LHCN-M2 (cell line): ENCODE measurements at places on chromosomes 2 and 18.

- no peak for DNase-seq
These were observed 270.1 kb downstream of the EIPR1 start for GRCh38 chr2:3107567-3107966.

- DNase-seq, result no peak
These were observed 326.9 kb downstream of the SLC4A3 start for GRCh38 chr2:219954331-219954730.

GRCh38 chr18:991441-991840, 86.8 kb downstream of the ADCYAP1 start:
- no peak for DNase-seq

DNA sequence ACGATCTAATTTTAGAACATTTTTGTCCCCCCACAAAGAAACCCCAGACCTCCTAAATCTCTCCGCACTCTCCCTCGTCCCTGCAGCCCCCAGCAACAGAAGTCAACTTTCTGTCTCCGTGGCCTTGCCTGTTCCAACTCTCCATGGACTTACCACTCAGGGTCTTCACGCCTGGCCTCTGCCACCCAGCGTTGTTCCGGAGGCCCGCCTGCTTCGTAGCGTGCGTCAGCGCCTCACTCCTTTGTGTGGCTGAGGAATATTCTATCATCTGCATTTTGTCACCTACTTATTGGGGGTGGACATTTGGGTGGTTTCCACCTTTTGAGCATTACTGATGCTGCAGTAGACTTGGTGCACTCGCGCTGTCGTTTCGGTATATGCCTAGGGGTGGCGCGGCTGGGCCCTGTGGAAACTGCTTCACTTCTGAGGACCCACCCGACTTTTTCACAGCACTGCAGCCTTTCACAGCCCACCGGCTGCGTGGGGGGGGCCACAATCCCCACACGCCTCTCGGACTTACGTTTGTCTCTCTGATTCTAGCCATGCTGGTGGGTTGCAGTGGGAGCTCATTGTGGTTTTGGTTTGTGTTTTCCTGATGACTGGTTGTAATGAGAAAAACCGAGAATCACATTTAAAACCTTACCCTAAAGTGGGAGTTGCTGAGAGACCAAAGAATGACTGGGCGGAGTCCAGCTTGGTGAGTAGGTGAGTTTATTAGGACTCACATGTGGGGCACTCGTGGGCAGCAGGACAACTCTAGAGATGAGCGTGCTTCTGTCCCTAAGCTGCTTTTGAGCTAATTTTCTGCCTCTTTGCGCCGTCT, 1.4 kb upstream of the HSBP1L1 start:
- DNase-seq, result no peak

DNA sequence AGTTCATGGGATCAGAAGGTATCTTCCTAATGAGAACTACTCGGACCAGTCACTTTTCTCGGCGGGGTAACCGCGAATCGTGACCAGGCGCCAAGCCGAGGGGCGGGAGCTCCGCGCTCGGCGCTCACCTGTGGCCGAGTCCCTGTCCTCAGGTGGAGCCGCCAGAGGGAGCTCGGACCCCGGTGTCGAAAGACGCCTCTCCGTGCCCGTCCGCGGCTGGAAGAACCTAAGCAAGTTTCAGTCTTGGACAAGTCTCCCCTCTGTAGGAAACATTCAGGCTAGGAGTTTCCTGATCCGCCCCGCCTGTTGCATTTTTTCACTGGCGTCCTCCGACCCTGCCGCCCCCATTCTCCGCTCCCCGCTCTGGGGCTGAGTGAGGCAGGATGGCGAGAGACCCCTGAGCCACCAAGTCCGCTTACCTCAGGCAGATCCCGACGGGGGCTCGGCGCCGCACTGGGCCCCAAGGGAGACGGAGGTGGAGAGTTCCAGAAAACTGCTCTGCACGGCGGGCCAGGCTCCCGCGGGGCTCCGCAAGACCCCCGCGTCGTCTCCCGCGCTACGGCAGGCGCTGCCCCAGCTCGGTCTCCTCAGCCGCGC, 480 bp downstream of the DSEL start:
- DNase-seq, result peak; percentile 81

DNA sequence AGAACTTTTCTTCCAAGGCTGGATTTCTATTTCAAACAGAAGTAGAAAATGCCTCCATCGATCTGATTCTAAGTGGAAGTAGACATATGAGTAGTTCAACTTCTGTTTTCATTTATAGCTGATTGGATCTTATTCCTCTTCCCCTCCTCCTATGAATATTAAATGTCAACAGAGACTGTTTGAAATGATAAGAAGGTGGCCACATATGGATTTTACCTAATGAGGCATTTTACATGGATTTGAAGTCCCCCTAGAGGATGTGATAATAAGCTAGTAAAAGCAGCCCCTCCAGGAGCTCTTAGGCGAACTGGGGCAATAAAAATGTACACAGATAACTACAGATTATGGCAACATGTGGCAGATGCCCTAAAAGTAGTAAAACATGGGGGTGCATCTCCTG, 71.0 kb downstream of the UPP2 start:
- DNase-seq, result no peak

DNA sequence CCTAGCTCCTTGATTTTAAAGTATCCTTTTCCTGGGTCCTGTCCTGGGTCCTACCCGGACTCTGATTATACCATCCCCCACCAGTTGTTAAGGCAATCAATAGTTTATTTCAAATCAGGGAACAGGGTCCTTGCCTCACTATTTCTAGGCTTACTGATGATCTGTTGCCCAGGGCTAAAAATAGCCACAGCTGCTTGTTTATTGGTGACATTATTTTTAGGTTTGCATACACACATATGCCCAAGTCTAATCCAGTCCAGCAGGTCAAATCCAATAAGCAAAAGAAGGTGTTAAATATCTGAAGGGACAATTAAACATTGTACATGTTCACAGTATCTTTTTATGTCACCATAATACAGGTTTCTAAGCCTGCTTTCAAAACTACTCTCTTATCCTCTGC, 66.0 kb downstream of the RAB10 start:
- no peak for DNase-seq

DNA sequence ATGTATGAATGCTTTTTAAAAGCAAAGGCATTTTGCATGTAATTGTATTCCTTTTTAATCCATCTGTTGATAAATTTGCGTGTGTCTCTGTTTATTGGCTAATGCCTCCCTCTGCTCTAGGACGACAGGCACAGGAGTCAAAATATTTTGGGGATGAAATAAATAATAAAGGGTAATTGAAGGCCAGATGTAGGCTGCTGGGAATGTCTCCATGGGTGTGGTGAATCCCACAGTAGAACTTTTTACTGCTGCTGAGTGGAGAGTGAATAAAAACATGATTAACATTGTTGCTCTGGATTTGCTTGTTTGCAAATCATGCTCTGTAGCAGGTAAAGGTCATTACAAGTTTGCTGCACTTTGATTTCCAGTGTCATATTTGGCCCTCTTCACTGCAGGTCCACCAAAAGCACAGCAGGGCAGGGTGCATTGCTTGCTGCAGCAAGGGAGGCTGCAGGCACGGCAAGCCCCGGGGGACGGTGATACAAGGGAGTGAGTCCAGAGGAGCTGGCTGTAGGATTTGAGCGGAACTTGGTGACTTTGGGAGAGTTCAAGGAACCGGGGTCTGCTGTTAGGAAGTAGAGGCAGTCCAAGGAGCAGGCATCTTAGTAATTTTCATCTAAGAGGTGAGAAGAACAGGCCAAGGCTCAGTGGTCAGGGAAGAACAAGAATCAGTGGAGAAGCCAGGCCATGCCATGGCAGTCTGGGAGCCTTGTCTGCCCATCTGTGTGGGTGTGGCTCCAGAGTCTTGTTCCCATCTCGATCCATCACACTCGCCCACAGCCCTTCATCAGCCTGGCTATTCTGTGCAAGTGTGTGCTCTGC, 201.5 kb upstream of the RAB6C start:
- no peak for DNase-seq

GRCh38 chr2:113240150-113240914, 38.4 kb downstream of the PAX8 start:
- peak; percentile 92 for DNase-seq

- DNase-seq, result no peak
These were observed 1494.7 kb upstream of the NXPH2 start for GRCh38 chr2:140274891-140275290.

- no peak for DNase-seq
These were observed 177.6 kb upstream of the PKDCC start for GRCh38 chr2:41870265-41870585.

- DNase-seq, result no peak
These were observed 21.4 kb downstream of the DRC1 start for GRCh38 chr2:26422947-26423629.

DNA sequence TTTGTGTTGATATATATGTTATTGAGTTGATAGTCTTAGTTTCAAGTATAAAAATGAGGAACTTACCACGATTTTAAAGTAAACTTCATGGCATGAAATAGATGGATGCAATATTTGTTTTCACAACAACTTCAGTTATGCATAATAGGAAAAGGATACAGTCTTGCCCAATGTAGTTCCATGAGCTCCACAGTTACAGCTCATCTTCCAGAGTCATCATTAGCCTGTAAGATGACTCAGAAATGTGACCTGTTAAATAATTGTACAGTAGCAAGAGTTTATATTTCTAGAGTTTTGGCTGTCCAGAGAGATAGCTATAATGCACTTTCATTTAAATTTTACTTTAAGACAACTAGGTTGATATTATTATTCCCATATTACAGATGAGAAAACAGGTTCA, 80.9 kb upstream of the ARHGAP28 start:
- DNase-seq, result peak; percentile 48

GRCh38 chr2:70728128-70728527, 39.9 kb downstream of the ADD2 start:
- DNase-seq, result no peak

GRCh38 chr2:233081232-233081730, 21.1 kb downstream of the INPP5D start:
- no peak for DNase-seq

- DNase-seq, result no peak
These were observed 96.3 kb downstream of the NOL4 start for GRCh38 chr18:34128436-34128835.

GRCh38 chr18:57859314-57859713, 56.2 kb upstream of the ATP8B1 start:
- DNase-seq, result peak; percentile 47

DNA sequence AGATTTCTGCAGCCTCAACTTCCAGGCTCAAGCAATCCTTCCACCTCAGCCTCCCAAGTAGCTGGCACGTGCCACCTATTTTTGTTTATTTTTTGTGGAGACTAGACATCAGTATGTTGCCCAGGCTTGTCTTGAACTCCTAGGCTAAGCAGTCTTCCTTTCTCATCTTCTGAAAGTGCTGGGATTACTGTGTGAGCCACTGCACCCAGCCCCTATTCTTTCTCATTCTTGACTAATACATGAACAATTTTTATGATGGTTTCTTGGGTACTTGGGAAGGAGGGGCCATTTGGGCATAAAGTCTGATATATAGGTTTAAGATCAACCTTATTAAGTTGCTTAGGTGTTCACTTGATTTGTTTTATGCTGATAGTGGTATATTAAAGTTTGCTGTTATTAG, 26.2 kb downstream of the EPC2 start:
- DNase-seq, result peak; percentile 49

GRCh38 chr2:135980434-135981079, 4.9 kb downstream of the DARS1 start:
- DNase-seq, result no peak

- peak; percentile 72 for DNase-seq
These were observed 8.7 kb upstream of the CCL20 start for GRCh38 chr2:227804975-227805374.

GRCh38 chr2:172098287-172098649, 4.4 kb downstream of the DLX2 start:
- DNase-seq, result no peak

GRCh38 chr18:48815581-48816324, 135.0 kb downstream of the SMAD7 start:
- DNase-seq, result peak; percentile 49

- no peak for DNase-seq
These were observed 107.7 kb downstream of the BCL11A start for GRCh38 chr2:60445684-60446179.

GRCh38 chr2:16109821-16110310, 169.5 kb downstream of the MYCN start:
- DNase-seq, result no peak

DNA sequence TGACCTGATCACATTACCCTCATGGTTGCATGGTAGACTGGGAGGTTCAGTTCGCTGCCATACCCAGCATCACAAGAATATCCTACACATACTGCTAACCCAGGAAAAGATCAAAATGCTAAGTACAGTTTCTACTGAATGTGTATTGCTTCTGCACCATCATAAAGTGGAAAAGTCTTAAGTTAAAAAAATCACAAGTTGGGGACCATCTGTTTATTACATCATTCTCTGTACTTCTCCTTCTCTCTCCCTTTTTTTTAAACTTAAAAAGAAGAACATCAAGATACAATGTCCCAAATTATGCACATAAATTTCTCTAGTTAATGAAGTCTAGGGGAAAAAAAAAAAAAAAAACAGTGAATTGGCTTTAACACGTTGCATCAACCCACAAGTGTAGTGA, 43.3 kb downstream of the NBAS start:
- no peak for DNase-seq

DNA sequence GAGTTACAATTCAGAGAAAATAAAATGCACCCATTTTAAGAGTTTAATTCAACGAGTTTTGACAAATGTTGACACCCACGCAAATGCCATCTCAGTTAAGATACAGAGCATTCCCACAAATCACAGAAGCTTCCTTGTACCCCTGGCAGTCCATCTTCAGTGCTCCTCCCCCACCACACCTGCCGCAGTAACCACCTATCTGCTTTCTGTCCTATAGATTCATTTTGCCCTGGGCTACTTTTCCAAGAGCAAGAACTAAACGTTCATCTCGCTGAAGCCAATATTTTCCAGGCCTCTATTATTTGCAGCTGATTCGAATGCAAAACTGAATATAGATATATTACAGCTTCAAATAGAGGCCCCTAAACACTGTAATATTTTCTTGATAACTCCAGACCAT, 13.4 kb upstream of the HPCAL1 start:
- DNase-seq, result no peak

DNA sequence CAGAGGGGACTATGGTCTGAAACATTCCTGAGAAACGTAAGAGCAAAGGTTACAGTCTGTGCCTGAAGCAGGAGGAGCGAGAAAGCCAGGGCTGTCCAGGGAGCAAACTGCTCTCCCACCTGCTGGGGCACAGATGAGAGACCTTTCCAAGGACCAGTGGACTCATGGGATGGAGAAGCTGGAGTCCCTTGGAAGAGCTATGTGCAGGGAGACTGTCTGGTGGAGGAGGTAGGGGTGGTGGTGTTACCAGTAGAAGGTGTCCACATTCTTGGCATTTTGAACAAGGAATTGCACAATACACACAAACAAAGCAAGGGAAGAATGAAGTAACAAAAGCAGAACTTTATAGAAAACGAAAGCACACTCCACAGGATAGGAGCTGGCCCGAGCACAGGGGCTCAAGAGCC, 97.9 kb upstream of the CYRIA start:
- no peak for DNase-seq

GRCh38 chr2:149192427-149192826, 138.0 kb upstream of the LYPD6 start:
- DNase-seq, result no peak

DNA sequence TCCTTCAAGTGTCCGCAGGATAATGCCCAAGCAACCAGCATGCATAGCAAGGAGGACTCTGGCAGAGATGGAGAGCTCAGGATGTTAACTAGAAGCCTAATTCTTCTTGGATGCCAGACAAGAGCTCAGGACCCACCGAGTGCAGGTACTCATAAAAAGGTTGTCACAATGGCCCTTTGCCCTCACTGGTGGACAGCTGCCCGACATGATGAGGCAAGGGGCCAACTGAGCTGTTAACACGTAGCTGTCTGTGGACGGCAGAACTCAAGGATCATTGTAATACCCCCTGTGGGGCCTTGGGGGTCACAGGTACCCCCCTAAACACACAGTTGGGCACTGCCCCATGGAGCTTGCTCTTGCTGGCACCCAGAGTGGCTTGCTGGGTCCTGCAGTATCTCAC, 393.7 kb downstream of the PIK3C3 start:
- DNase-seq, result no peak
